Endothelial cell (in vitro differentiated cells): ENCODE measurements at places on chromosomes 6 and 20.

DNA sequence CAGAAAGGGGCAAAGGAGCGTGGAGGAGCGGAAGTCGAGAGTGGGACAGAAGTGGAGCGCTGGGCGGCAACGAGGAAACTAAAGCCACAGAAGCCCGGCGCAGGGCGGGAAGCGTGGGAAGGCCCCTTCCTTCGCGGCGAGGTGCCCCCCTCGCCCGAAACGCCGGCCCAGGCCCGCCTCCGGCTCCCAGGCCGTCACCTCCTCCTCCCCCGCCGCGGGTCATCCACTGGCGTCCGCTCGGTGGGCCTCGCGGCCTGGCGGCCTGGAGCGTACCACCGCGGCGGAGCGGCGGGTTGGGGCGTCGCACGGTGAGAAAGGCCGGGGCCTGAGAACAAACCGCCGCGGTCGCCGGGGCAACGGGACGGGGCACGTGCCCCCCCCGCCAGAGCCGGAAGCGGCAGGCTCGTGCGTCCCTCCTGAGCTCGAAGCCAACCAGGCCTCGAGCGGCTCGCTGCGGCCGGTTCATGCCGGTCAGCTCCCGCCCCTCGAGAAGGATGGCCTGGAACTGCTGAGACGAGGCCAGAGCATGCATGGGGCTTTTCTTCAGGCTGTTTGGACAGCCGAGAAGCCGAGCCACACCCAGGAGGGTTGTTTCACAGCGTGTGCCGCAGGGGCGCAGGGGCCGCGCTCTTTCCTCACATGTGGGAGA, at the start of gene TCP11:
Gene TCP11 (minus strand): TSS at position 333 of the 649 bp plus-strand sequence. CDS start 469 bp downstream, outside the sequence.
- DNase-seq: no peak

DNA sequence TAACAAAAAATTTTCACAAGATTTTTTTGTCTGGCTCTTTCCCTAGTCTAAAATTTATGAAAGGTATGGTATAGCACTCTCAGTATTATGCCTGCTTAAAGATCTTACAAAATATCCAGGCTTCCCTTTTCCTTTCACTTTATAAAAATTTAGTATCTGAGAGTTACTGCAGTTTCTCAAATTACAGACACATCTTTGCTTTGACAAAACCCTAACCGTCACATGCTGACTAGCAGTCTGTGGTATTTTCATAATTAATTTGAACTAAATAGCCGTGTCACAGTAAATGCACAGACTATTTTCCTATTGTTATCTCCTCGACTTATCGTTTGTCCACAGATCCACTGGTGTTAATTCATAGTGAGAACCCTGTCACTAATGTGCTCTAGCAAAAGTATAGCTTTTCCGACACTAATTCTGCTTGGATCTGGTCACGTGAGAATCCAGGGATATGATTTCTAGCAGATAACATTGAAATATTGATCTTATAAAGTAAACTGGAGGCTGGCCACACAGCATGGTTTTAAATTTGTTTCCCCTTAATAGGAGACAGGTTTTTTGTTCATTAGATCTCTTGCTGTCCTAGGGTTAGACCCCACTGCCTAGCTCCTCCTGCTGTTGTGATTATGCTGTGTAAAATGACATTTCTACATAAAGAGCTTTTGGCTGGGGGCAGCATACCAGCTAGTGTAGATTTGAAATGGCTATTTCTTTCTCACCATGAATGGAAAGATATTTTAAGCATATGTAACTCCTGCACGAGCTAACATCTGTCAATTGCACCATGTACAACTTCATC, 340.6 kb upstream of the SASH1 start:
- DNase-seq: no peak

DNA sequence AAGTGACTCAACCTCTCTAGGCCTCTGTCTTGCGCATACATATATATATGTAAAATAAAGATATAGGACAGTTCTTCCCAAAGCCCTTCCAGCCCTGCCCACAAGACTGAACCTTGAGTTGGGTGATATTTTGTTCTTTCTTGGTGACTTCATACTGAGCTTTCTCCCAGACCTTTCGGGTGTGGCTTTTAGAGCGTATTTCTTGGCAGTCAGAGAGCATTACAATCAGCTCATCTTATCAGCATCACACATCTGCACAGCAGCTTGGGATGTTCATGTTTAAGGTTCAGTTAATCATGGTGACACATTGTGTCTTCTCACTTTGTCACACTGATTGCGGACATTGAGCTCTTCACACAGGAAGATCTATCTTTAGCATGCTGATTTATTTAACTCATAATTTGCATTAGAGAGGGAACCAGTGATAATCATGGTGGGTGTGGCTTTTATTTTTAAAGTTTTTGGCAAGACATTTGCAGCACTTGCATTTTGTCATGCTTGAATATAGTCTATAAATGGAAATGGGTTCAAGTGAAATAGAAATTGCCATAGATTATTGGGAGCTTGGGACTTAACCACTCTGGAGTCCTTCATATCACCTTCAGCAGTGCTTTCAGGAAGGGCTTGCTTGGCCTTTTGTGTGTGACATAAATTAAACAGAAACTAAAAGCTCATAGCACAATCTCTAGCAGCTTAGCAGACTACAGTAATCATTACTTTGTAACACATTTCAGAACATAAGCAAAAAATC, 8.3 kb downstream of the KIF3B start:
- no peak for DNase-seq

DNA sequence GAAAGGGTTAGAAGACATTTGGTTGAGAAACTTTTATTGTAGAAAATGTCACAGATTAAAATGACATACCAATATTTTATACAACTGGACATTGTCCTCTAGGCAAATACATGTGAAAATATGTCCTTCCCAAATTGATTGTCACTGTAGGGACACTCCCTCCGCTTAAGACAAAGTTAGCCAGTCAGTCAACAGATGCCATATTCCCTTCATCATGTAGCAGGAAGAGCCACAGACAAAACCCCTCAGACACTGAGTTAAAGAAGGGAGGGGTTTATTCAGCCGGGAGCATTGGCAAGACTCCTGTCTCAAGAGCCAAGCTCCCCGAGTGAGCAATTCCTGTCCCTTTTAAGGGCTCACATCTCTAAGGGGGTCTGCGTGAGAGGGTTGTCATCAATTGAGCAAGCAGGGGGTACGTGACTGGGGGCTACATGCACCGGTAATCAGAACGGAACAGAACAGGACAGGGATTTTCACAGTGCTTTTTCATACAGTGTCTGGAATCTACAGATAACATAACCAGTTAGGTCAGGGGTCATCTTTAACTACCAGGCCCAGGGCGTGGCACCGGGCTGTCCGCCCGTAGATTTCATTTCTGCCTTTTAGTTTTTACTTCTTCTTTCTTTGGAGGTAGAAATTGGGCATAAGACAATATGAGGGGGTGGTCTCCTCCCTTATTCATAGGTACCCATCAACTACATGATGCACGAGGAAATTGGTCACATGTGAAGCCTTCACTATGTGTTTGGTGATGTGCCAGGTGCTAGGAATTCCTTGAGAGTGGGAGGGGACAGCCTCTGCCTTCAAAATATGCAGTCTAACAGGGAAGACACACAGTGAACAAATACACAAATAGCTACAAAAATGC, 155.7 kb upstream of the CDYL start:
- no peak for DNase-seq

DNA sequence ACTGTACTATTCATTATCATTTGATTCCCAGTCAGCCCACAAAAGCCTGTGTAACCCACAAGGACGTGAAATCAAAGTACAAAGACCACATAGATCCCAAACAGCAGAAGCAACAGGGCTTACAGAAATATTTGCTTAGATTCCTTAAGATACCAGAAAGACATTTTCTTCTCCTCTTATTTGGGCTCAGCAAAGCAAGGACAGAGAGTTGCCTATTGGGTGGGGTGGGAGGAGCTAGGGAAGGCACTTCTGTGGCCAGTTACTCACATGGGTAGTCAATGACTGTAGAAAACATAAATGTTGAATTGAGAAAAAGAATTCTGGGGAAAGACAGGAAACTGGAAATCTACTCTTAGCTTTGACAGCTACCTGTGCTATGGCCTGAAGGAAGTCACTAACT, 19.8 kb downstream of the PDE7B start:
- DNase-seq: no peak

GRCh38 chr20:62426699-62427131, 624 bp downstream of the RBBP8NL start:
- no peak for DNase-seq

- DNase-seq: no peak
Observed at GRCh38 chr20:1130058-1130694, 11.8 kb downstream of the PSMF1 start.

DNA sequence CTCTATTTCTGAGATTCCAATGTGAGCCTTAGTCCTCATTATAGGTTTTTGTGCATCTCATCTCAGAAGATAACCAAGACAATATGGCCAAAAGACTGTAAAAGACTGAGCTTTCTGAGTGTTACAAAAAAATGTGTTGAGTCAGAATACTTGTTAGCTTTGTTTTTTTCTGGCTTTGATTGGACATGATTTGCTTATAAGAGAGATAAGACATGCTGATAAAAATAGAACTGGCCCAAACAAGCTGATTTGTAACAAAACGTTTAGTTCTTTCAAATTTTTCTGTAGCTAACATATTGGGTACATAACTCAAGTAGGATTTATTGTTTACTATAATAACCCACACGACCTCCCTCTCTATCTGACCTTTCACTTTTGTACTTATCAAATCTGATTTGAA, 32.9 kb downstream of the FILIP1 start:
- no peak for DNase-seq

- no peak for DNase-seq
Observed at GRCh38 chr6:47034926-47035325, 7.2 kb downstream of the ADGRF1 start.

DNA sequence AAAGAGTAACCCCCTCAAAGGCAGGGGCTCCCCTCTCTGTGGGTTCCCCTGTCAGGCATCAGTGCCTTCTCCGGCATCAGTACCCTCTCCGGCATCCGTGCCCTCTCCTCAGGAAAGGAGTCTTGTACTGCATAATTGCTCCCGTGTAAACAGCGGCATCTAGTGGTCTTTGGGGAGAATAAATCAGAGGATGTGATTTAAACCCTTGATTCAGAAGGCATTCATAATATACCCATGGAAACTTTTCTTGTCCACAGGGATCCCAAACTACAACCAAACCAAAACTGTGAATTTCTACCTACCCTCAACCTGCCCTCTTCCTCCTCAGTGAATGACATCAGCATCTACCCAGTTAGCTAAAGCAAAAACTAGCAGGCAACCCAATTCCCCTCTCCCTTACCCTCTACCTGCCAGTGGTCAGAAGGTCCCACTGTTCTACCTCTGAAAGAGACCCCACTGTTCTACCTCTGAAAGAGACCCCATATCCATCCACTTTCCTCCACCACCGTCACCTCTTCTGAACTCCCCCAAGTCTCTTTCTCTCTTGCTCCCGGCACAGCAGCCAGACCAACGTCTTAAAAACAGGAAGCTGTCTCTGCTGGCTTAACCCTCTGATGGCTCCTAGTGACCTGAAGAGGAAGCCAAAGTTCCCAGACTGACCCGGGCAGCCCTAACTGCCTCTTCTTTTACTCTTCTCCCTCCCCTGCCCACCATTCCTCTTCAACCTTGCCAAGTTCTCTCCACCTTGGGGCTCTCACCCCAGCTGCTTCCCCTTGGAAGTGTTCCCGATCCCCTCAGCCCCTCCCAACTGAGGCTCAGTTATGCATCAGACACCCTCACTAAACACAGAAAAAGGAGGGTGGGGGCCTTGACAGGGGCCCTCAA, 27.2 kb downstream of the UBE2V1 start:
- peak; percentile 50 for DNase-seq

DNA sequence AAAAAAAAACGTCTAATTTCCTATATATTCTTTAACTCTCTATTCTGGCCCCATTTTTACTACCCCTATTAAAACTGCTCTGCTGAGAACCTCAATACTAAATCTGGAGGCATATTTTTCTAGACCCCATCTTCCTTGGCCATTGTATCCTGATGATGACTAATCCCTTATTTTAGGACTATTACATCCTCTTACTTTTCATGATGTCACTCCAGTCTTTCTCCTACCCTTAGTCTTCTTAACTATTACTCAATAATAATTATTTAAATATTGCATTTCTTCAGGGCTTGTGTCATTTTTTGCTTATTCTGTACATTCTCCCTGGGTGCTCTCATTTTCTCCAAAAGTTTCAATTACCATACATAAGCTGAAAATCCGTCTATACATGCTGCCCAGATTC, 6.4 kb downstream of the FBXO30 start:
- DNase-seq: no peak

DNA sequence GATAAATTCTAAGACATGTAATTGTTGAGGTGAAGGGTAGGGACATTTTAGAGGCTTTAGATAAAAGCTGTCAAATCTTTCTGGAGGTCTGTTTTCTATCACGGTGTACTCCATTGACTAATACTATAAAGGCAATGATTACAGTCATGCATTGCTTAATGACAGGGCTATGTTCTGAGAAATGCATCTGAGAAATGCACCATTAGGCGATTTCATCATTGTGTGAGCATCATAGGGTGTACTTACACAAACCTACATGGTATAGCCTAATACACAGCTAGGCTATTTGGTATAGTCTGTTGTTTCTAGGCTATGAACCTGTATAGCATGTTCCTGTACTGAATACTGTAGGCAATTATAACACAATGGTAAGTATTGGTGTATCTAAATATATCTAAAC, 71.3 kb upstream of the FYN start:
- no peak for DNase-seq

DNA sequence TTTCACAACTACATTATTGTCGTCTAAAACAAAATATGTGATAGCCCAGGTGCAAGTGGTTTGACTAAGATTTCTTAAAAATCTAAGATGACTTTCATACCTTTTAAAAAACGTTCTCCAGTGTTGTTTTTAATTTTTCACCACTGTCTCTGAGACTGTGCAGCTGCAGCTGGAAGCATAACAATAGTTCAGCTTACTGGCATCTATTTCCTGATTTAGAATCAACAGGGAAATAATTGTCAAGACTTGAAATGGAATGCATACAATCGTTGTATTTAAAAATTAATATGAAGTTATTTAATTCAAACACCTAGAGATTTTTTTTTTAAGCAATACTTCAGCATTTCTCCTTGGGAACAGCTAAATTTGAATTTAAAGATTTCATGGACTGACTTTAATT, 982.0 kb upstream of the EPHA7 start:
- no peak for DNase-seq
